ENCODE measurements at places on chromosomes 1 and 21.

GRCh38 chr1:210223226-210223904 lies 9.2 kb upstream of the SERTAD4 start:
- no peak for DNase-seq

DNA sequence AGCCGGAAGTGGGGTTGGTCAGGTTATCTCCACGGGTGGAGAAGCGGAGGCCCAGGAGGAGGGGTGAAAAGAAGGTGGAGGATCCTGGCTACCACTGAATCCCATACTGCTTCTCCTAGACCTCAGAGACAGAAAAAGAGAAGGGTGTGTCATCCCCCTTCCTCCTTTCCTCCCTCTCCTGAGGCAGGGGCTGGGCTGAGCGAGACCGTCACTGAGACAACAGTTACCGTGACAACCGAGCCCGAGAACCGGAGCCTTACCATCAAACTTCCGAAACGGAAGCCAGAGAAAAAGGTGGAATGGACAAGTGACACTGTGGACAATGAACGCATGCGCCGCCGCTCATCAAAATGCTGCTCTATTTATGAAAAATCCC lies 42.1 kb upstream of the NBPF3 start:
- DNase-seq: peak; percentile 46

DNA sequence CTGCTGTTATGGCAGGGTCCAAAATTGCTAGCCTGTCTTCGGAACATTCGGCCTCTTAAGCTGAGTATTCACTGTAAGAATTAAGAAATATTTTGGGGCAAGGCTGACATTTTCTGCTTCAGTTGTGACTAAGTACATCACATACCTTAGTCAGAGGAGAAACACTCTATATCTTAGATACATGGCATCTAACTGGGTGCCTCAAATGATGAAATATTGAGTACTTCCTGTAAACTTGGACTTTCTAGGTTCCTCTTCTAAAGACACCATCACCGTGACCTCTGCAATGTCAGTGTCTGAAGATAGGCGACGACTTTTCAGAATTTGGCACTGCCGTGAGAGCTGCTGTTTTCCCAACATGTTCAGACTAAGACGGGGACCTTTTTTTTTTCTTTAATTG lies 65.6 kb downstream of the PCBP3 start:
- DNase-seq: no peak

DNA sequence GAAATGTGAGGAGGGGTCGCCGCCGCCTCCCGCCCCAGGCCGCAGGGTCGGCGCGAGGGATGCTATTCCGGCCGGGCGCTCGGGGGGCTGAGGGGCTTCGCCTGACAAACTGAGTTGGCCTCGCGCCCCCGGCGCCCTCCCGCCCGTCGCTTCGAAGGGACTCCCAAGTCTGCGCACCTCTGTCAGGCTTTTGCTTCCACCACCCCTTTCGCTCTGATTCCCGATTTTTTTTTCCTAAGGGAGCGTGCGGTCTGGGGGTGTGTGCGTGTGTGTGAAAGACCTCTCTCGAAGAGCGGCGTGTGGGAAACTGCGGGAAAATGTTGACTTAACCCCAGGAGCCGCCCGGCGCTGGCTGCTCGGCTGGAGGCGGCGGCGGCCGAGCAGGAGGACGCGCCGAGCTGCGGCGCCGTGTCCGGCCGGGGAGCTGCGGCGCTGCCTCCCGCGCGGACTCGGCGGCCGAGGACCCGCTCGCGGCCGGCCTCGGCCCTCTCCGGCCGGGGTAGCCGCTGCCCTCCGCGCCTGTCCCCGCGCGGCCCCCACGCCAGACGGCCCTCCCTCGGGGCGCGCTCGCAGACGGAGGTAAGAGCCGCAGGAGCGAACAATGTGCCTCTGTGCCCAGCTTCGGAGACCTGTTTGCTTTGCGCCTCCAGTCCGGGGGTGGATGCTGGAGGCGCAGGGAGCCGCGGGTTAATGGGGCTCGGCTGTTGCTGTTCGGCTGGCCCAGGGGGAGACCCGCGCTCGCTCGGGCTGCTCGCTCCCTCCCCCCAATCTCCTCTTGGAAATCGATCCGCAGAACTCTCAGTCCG lies 1.1 kb downstream of the ADGRL2 start:
- DNase-seq: peak; percentile 44

- no peak for DNase-seq
These were observed 507.1 kb downstream of the SMYD3 start for GRCh38 chr1:245999697-246000637.

GRCh38 chr1:6273380-6273891 lies 12.5 kb upstream of the GPR153 start:
- no peak for DNase-seq

DNA sequence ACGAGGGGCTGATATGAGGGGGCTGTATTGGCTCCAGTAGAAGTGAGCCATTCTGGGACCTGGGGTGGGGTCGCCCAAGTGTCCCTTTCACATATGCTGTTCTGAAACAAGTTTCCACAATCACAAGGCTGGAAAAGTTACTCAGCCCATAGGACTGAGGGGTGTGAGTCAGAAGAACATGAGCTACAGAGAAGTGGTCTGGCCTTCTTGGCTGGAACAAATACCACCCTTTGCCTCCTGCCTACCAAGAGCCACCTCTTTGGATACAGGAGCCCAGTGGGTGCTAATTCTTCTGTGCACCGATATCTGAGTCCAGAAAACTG lies 42.4 kb downstream of the MEF2D start:
- no peak for DNase-seq

GRCh38 chr21:41169258-41169576 lies 1.3 kb downstream of the BACE2 start:
- DNase-seq: no peak

- DNase-seq: no peak
These were observed 357.5 kb downstream of the PTPRU start for GRCh38 chr1:29593601-29594382.

DNA sequence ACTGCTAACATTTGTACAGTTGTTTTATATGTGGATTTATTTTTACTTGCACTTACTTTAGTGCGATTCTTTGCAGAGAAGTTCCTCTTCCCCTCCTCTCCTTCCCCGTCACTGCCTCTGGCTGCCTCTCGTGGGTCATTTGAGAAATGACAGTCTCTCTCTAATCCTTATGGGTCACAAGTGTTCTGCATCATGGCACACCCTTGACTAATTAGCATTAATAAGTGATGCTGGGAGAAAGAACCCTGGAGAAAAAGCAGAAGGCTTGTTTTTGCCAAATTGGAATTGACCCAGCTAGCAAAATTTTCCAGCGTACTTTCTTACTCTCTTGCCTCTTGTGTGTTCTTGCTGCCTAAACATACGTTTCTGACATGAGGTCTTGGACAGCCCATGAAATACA lies 301.2 kb downstream of the DUSP10 start:
- no peak for DNase-seq

- DNase-seq: no peak
These were observed 1495.3 kb downstream of the MRPL39 start for GRCh38 chr21:24112020-24112419.
